Central memory CD4-positive, alpha-beta T cell (primary cell): ENCODE measurements at places on chromosomes 4 and X.

DNA sequence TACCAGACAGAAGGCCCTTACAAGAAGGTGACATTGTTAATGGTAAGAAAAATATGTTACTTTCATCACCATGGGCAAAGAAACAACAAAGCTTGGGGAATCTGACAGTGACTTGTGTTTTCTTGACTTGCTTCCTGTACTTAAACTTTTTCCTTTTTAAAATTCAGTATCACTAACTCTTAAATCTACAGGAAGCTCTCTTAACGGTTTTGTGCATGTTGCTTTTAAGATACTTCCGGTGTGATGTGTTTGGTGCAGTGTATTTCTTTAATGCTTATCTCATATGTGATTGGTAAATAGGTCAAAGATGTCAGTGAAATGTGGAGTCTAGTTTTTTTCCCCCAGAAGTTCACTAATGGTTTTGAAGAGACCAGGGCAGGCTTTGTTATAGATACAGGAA lies 45.2 kb downstream of the ADH5 start:
- peak; percentile 60 for DNase-seq

GRCh38 chrX:103565752-103566151 lies 19.6 kb upstream of the TCEAL4 start:
- DNase-seq: no peak

DNA sequence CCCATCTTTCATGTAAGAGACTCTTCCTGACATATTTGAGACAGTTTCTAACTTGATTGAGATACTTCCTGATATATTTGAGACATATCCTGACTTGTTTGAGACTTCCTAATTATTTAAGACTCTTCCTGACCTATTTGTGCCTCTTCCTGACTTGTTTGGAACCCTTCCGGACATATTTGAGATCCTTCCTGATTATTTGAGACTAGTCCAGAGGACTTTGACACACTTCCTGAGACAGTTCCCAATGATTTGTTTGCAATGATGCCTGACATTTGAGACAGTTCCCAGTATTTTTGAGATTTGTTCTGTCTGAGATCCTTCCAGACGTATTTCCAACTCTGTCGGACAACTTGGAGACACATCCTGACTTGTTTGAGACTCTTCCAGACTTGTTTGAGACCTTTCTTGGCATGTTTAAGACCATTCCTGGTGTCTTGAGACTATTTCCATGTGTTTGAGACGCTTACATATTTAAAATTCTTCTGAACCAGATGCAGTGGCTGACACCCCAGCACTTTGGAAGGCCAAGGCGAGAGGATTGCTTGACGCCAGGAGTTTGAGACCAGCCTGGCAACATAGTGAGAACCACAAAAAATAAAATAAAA lies 118.9 kb upstream of the USP9X start:
- no peak for DNase-seq

DNA sequence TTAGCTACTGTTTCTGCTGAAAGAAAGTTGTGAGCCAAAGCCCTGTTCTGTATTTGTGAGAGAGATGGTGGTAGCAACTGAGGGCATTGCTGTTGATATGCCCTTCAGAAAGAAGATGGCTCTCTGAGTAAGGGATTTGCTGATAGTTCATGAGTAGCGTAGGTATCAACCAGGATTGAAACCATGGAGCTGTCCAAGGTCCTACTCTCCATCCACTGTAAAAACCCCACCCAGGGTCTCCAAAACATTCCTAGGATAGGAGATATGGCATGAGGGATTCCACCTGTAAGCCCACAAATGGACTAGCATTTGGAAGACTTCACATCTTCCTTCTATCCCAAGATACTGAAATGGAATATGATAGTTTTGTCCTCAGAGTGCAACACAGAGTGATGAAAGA lies 277.1 kb upstream of the PRKX start:
- no peak for DNase-seq

DNA sequence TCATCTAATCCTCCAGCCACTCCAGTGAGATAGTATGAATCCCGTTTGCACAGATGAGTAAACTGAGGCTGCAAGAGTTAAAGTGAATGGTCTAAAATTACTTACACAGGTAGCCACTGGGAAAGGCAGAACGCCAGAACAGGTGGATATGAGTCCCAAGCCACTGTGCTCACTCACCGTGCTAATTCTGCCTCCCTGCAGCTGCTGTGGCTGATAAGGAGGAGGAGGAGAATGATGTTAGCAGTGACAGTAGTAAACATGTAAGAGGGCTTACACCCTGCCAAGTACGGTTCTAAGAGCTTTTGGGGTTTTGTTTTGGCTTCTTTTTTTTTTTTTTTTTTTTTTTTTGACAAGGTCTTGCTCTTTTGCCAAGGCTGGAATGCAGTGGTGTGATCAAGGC lies 90.5 kb upstream of the PRPS2 start:
- DNase-seq: no peak

DNA sequence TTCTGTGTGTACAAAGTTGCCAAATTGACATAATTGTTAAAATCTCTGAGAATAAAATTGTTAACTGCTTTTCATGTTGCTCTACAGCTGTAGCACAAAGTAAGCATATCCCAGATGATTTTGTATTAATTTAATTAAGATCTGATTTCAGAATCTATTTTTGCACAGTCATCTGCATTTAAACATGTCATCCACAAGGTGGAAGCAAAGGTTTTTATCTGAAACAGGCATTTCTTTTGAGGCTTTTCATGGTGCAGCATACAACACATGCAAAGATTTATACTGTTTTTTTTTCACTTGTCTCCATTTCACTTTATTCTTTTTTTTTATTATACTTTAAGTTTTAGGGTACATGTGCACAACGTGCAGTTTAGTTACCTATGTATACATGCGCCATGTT lies 51.2 kb downstream of the GC start:
- DNase-seq: no peak

DNA sequence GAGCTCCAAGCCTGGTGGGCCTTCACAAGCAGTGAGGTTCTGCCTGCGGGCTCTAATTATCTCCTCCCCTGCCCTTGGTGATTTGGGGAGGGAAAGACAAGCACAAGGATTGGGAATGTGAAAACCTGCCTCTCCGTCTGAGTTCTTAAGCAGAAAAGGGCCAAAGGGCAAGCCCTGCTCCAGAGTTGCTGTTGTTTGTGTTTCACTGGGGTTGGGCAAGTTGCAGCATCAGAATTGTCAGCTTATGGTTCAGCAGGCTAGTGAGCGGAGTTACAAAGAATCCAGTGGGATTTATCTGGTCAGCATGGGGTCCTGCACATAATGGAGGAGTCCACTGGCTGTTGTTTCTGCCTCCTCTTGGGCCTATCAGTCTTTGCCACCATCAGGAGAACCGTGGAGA lies 60.5 kb downstream of the NHS start:
- DNase-seq: no peak

DNA sequence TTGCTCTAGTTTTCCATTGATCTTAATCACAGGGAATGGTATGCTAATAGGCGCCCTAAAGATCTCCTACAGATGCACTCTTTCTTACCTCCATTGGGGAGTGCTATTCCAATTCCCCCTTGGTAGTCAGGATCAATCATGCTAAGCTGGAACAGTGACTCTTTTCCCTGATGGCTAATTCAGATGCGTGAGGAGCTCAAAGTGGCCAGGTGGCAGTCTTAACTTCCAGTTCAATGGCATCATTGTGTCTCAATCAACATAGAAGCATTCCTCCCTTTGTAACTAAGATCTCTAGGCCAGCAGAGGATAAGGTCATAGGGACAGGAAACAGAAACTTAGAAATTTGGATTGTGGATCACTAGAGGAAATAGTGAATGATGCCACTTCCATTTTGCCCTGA lies 216.8 kb downstream of the GRID2 start:
- no peak for DNase-seq

DNA sequence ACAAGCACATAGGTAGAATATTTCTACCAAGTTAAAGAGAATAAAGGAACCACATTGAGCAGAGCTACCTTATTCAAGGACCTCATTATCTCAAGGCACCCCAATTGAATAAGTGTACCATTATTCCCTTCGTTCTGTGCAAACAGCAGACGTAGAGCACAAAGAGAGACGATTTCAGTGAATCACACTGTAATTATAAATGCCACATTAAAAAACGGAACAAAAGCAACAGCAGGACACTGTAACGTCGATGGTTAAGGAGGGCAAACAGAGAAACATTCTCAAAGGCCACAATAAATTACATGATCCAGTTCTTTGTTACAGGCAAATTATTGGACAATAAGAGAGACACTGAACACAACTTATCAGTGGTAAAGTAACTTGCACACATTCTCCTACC lies 644.1 kb upstream of the TENM3 start:
- no peak for DNase-seq

GRCh38 chr4:7857238-7857701 lies 82.4 kb downstream of the AFAP1 start:
- DNase-seq: no peak

- DNase-seq: no peak
Observed at GRCh38 chr4:24105327-24106038, 215.6 kb upstream of the PPARGC1A start.

DNA sequence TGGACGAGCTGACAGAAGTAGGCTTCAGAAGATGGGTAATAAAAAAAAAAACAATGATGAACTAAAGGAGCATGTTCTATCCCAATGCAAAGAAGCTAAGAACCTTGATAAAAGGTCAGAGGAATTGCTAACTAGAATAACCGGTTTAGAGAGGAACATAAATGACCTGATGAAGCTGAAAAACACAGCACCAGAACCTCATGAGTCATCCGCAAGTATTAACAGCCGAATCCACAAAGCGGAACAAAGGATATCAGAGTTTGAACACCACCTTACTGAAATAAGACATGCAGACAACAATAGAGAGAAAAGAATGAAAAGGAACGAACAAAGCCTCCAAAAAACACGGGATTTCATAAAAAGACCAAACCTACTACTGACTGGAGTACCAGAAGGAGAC lies 10.5 kb downstream of the NELFA start:
- no peak for DNase-seq

GRCh38 chrX:103716962-103717361 lies 6.3 kb downstream of the TMEM31 start:
- DNase-seq: no peak

- no peak for DNase-seq
Observed at GRCh38 chr4:124202099-124202498, 510.4 kb downstream of the ANKRD50 start.

DNA sequence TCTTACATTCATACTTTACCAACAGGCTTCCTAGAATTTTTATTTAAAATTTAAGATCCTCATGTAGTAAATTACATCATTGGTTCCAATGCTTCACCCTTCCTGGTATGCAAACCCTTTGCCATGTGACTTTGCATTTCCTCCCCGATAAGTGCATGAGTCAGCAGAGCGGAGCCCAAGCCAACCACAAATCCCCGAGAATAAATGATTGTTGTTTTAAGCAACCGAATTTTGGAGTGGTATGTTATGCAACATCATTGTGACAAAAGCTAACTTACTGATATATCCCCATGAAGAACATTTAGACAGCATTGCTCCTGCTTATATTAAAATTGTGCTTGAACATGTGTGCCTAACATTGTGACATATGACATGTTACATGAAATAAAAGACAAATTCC lies 199.4 kb upstream of the DDX53 start:
- no peak for DNase-seq

- no peak for DNase-seq
Observed at GRCh38 chr4:10893395-10893794, 208.8 kb upstream of the CLNK start.

- DNase-seq: no peak
Observed at GRCh38 chr4:135269125-135269890, 1067.7 kb upstream of the PABPC4L start.

- DNase-seq: peak; percentile 66
Observed at GRCh38 chr4:153497091-153497531, 31.0 kb downstream of the TMEM131L start.

- no peak for DNase-seq
Observed at GRCh38 chrX:13239272-13239671, 80.6 kb downstream of the ATXN3L start.

DNA sequence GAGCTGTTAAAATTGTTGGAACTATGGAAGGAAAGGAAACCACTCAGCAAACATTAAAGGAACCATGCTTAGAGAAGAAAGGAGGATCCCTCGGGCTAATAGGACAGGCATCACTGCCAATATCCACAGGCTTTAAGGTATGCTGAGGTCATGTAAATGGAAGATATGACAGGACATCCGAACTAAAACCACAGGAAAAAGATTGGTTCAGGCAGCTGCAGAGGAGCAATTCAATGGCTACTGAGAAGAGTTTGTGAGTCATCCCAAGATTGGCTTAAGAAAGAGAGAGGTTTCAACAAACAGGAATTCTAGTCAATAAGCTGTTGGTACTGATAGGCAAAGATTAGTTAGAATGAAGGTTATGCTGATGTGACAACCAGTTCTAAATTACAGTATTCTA lies 106.4 kb upstream of the FAM241A start:
- DNase-seq: no peak

DNA sequence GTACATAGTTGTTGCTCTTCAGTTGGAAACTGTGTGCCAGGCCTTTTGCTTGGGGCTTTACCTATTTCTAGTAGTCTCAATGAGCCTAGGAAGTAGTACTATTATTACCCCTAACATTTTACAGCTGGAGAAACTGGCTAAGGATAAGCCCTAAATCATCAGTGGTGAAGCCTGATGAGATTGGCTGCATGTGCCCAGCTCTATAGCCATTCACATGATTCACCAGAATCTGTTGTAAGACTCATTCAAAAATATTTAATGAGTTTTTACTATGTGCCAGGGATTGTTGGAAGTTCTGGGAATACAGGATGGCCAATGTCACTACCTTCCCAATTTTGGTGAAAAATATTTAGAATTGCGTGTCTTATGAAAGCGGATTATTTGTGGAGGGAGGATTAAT lies 2.8 kb downstream of the KIT start:
- no peak for DNase-seq

DNA sequence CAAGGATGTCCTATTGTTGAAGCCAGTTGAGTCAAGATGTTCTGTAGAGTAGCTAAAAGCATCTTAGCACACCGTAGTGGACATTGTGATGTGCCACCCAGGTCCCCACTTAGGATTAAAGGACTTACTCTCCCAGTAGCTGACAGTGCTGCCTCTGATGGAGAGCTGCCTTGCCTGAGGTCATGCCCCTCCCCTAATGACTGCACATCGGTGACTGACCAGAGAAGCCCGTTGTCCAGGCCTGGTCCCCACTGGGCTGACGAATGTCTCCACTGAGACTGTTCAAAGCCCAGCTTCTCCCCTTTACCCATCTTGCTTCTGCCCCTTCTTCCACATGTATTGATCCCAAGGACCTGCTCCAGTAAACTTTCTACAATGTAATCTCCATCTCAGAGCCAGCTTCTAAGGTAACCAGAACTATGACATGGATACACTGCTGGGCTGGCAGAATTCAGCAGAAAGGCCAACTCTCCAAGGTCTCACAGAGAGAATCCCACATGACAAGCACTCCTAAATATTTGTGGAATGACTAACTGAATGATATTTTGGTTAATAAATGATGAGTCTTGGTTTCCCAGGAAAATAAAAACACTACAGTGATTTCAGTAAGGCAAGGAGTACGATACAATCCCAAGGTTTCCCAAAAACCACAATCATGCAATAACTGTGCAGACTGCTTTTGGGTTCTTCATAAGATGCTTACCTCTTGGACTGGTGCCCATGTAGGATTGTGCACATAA lies 82.4 kb upstream of the TMEM150C start:
- DNase-seq: no peak

GRCh38 chr4:162659716-162660115 lies 495.9 kb upstream of the FSTL5 start:
- DNase-seq: no peak

GRCh38 chrX:24536551-24536950 lies 71.5 kb downstream of the PDK3 start:
- no peak for DNase-seq
